ENCODE measurements at places on chromosomes 1 and 21.

DNA sequence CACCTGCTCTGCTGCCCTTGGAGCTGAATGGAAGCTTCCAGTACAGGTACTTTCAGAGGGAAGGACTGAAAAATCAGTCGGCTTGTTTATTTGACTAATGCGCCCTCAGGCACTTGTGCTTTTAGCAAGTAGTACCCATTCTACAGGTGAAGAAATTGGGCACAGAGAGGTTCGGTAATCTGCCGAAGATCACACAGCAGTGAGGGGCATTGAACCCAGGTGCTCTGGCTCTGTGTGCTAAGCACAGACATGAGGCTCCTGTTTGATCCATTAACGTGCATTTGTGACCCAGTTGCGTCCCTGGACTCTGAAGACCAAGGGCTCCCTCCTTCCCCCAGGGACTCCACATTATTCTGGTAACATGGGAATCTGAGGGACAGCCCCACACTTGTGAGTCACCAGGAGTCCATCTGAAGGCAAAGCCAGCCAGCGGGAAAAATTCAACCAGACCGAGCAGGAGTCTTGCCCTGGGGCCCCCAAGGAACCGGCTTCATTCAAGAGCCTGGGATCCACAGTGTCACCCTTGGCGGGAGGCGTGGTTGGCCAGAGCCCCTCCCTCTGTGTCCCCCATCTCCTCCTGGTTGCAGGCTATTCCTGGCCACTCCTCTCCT lies 192.4 kb upstream of the ARHGEF16 start:
- H3K36me3 ChIP-seq = no peaks in the 10 kb centered on the region
- H3K4me1 ChIP-seq = no peaks in the 10 kb centered on the region
- no peaks in the 10 kb centered on the region for H3K27me3 ChIP-seq
- no peak overlapping the region for H3K27ac ChIP-seq
- DNase-seq = no peak

DNA sequence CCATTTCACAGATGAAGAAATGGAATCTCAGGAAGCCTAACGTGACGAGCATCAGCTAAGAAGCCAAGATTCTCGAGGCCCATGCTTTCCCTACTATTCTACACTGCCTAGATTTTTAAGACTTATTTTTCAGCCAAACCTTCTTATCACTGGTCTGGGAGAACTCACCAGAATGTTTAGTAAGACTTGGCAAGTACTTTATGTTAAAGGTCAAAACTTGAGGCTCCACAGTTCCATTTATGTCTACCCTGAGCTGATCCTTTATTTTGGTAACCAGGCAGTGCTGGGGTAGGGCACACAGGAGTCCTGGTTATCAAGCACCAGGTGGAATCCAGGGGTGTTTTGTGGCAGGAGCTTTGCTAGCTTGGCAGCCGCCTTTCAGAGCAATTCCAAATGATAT lies 16.8 kb downstream of the PLXNA2 start:
- no peak overlapping the region for H3K4me3 ChIP-seq
- DNase-seq = no peak
- no peak overlapping the region for H3K27ac ChIP-seq
- H3K4me1 ChIP-seq = peaks cover 28% of the 10 kb centered on the region

GRCh38 chr1:109307274-109308021 lies 637 bp upstream of the MYBPHL start:
- DNase-seq = peak; percentile 62
- H3K27me3 ChIP-seq = peaks cover 11% of the 10 kb centered on the region
- peaks cover 11% of the 10 kb centered on the region for H3K4me1 ChIP-seq
- H3K27ac ChIP-seq = peak overlapping the region; percentile 19
- no peak overlapping the region for H3K4me3 ChIP-seq

GRCh38 chr1:186202271-186202764 lies 172.7 kb downstream of the TPR start:
- no peaks in the 10 kb centered on the region for H3K36me3 ChIP-seq
- DNase-seq = no peak
- H3K27me3 ChIP-seq = no peaks in the 10 kb centered on the region
- H3K27ac ChIP-seq = peak overlapping the region; percentile 26

GRCh38 chr1:210360852-210361477 lies 32.3 kb downstream of the HHAT start:
- DNase-seq = peak; percentile 58
- H3K4me3 ChIP-seq = no peak overlapping the region
- no peak overlapping the region for H3K27ac ChIP-seq
- H3K27me3 ChIP-seq = no peaks in the 10 kb centered on the region
- H3K4me1 ChIP-seq = peaks cover 3% of the 10 kb centered on the region

DNA sequence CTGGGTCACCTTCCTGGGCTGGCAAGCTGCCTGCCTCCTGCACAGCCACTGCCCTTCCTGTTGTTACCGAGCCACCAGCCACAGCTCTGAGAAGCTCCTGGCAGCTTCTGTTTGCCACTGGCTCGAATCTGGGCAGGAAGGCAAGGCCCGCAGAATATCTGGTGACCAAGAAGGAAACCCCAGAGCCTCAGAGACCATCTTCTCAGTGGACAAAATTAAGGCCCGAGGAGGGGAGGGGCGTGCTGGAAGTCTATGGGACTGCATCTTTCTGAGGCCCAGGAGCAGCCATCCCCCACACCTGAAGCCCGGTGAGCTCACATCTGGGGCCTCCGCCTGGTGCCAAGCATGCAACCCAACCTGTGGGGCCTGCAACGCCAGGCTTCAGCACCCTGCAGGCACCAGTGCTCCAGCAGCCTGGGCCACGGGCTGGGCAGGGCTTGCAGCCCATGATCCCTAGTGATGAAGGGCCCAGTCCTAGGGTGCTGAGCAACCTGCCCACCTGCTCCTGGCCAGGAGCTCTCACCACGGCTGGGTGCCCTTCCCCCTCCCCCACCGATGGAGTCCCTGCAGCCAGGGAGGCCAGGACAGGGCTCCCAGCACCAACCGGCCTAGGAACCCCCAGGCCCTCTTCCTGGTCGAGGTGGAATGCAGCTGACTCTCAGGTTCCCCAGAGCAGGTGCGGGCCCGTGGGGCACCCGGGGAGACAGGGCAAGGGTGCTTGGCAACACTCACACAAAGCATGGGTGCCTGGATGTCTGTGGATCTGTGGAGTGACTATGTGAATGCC lies 879 bp downstream of the CPTP start:
- peak overlapping the region; percentile 86 for H3K4me3 ChIP-seq
- H3K36me3 ChIP-seq = no peaks in the 10 kb centered on the region
- H3K27me3 ChIP-seq = no peaks in the 10 kb centered on the region
- DNase-seq = no peak

DNA sequence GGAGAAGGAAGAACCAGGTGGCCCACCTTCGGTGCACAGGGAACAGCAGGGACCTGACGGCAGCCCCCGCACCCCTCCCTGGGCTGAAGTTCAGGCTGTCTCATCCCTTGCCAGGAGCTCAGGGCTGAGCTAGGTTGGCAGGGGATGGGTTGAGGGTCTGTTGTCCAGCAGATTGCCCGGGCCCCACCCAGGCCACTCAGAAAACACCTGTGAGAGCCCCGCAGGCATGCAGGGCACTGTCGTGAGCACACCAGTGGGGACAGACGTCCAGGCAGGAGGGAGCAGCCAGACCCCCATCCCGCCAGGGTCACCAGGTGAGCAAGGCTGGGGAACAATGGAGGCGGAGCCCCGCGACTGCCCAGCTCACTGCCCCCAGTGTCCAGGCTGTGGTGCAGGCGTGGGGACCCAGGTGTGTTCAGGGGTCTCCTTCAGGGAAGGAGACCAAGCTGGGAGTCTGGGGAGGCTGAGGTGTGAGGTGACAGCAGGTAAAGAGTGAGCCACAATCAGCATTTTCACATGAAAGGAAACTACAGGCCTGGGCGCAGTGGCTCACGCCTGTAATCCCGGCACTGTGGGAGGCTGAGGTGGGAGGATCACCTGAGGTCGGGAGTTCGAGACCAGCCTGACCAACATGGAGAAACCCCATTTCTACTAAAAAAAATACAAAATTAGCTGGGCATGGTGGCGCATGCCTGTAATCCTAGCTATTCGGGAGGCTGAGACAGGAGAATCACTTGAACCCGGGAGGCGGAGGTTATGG lies 9.4 kb upstream of the SAMD11 start:
- peaks cover 31% of the 10 kb centered on the region for H3K27me3 ChIP-seq
- peaks cover 13% of the 10 kb centered on the region for H3K4me1 ChIP-seq
- no peak overlapping the region for H3K27ac ChIP-seq
- H3K4me3 ChIP-seq = no peak overlapping the region

- peak; percentile 13 for DNase-seq
- no peaks in the 10 kb centered on the region for H3K4me1 ChIP-seq
- H3K36me3 ChIP-seq = no peaks in the 10 kb centered on the region
- no peak overlapping the region for H3K27ac ChIP-seq
Measured at GRCh38 chr1:234868296-234869147, 258.5 kb upstream of the IRF2BP2 start.

- H3K27me3 ChIP-seq = peaks cover 8% of the 10 kb centered on the region
- no peak overlapping the region for H3K27ac ChIP-seq
- no peaks in the 10 kb centered on the region for H3K36me3 ChIP-seq
- no peak overlapping the region for H3K4me3 ChIP-seq
Measured at GRCh38 chr1:119758584-119758983, 10.1 kb downstream of the HMGCS2 start.

GRCh38 chr1:160020196-160020595 lies 11.6 kb downstream of the PIGM start:
- peaks cover 9% of the 10 kb centered on the region for H3K27me3 ChIP-seq
- no peak overlapping the region for H3K27ac ChIP-seq
- H3K4me3 ChIP-seq = no peak overlapping the region
- no peak for DNase-seq
- peaks cover 5% of the 10 kb centered on the region for H3K4me1 ChIP-seq
